ENCODE measurements at places on chromosomes 16 and 17. TPM values are rescaled to one million over a fixed set of nuclear protein-coding genes. Genes with fewer than 3 reads are reported as not detected.

GRCh38 chr17:61390479-61390791, 9.2 kb upstream of the TBX2 start:
- no peak for DNase-seq

GRCh38 chr16:52618753-52619497, 72.0 kb upstream of the TOX3 start:
- no peak for DNase-seq

DNA sequence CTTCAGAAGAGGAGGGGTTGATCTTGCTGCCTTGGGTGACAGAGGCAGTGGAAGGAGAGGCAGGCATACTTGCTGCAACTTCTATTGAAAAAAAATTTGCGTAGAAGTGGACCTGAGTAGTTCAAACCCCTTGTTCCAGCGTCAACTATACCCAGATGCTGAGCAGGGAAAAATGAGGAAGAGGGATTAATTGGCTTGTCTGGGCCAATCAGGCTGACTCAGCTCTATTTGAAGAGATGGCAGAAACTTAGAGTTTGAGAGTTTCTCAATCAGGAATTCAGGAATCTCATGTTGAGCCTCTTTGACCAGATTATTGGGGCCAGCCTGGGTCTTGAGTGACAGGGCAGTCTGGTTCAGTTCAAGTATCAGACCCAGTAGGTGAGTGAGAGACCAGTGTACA, 17.6 kb downstream of the CASC3 start:
- no peak for DNase-seq

Gene MT1H
- total RNA-seq: not detected

DNA sequence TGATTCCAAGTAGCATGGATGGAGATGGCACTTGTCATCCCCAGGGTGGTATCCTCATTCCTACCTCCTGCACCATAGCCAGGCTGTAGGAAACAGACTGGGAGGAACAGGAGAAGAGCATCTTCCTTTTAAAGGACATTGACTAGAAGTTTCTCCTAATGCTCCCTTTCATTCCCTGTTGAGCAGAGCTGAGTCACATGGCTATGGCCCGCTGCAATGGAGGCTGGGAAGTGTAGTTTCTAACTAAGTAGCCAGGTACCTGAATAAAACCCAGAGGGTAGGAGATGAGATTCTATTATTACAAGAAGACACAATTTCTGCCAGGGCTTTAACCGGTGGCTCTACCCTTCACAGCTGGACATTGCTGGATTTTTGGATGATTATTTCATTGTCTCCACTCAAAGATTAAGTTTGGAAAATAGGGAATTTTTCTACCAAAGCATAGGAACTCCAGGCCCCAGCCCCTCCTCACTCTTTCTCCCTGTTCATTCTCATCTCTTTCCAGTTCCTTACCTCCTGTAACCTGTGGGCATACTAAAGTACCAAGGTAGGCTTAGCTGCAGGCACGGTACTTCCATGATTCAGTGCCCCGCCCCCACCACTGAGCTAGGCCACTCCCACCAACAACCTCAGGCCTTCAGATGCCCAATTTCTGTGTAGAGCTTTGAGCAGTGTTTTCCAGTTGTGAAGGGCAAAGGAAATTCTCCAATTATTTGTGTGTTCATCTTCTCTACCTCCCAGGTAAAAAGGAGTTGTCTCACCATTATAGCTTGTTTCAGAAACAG, 378.3 kb downstream of the CDH13 start:
- DNase-seq: no peak

DNA sequence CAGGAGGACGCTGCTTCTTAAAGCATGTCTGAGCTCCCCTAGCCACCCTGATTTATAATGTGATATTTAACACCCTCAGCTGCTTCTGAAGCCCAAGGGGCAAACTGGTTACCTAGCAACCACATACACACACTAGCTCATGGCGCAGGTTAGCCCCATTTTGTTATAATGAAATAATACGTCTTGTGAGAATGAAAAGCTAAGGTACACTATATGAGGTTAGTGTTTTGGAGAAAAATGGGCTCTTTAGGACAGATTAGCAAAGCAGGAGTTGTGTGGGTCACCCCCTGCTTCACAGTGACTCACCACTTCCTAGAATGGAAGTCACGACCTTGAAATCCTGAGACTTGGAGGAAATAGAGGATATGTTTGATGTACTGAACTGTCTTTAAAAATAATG, 404.8 kb upstream of the HSBP1 start:
- peak; percentile 44 for DNase-seq

GRCh38 chr16:85250147-85250463, 137.8 kb upstream of the CIBAR2 start:
- DNase-seq: no peak

DNA sequence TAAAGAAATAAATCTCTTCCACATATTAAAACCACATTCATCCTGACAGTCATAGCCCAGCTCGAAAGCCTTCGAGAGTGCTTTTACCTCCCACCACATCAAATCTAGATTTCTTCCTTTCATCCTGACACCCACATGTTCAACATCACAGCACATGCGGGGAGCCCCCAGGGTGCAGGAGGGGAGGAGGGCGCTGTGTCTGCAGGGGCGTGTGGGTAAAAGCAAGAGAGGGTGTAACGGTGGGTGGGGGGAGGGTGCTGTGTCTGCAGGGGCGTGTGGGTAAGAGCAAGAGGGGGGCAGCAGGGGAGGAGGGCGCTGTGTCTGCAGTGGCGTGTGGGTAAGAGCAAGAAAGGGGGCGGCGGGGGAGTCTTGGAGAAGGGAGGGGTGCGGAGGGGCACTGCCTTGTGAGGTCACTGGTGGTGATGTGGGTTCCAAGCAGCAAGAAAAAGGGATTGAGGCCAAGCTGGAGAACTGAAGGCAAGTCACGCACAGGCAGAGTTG, 34.7 kb downstream of the ADCY9 start:
- no peak for DNase-seq

DNA sequence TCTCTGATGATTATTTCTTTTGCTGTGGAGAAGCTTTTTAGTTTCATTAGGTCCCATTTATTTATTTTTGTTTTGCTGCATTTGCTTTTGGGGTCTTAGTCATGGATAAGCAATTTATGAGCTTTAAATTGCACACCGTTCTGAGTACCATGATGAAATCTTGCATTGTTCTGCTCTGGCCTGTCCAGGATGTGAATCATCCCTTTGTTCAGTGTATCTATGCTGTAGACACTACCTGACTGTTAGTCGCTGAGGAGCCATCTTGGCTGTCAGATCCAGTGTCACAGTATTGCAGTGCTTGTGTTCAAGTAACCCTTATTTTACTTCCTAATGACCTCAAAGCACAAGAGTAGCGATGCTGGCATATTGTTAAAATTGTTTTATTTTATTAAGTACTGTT, 218.0 kb upstream of the CNTNAP4 start:
- peak; percentile 45 for DNase-seq

Gene MT1F
- not detected for total RNA-seq

DNA sequence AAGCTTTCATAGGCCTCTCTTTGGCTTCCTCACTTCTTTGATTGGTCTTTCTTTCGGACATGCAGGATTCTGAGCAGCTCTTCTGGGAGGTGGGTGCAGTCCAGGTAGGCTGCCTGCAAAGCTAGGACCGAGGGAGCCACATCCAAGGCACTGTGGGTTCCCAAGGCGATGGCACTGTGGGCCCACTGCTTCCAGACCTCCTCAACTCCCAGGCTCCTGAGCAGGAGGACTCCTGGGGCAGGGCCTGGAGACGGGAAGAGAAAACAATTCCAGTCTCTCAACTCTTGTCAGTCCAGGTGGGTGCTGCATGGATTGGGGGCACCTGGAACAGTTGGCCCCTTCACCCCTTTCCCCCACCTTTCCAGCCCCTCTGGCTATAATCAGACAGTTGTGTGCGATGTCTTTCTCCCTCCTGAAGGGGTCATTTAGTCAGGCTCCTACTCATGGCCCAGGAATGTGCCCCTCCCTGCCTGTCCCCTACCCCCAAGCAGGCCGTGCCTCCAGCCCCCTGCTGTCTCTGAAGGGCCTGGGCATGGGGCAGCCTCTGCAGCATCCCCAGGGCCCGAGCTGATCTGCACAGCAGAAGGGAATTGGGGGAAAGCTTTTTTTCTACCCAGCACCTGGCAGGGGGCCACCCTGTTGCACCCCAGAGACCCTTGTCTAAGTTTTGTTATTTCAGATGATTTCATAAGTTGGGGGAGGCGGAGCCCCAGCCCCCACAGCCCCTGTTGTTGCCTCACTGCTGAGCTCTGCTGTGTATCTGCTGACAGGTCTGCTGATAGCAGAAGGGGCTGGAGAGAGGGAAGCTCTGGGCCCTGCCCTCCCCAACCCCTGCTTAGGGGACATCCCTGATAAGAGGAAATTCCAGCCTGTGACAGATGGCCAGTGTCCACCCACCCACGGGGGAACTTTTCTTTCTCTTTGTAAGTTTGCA, 330.3 kb downstream of the SEC14L1 start:
- DNase-seq: peak; percentile 91

- DNase-seq: no peak
Observed at GRCh38 chr17:37546302-37546701, 56.6 kb downstream of the DUSP14 start.

DNA sequence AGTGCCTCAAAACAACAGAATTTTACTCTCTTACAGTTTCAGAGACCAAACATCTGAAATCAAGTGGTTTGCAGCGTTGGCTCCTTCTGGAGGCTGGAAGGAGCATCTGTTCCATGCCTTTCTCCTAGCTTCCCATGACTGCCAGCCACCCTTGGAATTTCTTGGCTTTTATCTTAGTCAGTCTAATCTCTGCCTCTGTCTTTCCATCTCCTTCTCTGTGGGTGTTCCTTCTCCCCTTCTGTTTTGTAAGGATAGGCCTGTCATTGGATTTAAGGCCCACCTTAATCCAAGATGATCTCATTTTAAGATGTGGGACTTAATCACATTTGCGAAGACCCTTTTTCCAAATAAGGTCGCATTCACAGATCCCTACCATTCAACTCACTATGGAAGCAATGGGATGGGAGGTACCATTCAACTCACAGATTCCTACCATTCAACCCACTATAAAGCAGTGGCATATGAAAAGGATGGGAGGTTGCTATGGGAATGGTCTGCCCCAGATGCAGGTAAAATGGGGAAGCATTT, 321.8 kb downstream of the WWOX start:
- no peak for DNase-seq

DNA sequence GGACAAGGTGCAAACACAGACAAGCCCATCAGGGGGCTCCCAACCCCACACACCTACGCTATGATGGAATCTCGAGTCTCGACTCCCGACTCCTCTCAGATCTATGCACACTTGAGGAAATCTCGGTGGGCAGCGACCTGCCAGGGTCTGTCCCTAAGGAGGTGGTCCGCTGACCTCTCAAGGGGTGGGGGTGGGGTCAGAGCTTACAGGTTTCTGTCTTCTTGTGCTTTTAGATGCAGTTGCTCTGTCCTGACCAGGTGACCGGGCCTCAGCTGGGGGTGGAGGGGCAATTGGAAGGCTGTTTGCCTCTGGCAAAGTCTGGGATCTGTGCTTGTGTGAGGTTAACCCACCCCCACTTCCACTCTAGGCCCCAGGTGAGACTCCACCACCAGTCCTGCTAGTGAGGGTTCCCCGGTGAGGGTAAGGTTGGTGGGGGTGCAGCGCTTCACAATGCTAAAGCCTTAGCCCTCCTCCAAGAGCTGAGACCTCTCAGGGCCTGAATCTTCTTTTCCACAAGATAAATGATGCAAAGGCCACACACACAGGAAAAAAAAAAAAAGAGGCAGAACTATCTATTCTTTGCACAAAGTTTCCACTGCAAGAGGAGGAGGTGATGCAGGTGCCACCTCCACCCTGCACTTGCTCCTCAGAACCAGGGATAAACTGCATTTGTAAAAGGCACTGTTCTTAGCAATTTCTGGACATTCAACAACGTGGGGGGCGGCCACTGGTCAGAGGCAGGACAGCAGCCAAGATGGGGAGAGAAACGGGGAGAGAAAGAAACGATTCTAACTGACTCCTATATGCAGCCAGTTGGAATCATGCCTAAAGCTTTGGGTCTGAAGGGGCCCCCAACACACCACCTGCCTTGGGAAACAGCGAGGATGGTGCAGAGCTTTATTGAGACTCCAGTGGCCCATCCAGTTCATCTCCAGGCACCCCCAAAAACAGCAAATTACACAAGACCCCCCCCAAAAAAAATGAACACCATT, 4.1 kb downstream of the CISD3 start:
- no peak for DNase-seq

- DNase-seq: peak; percentile 75
Observed at GRCh38 chr16:70703041-70703834, 17.4 kb upstream of the MTSS2 start.

Gene JPH3
- 7.4 TPM for total RNA-seq

- no peak for DNase-seq
Observed at GRCh38 chr16:66508914-66509496, 40.9 kb downstream of the TK2 start.

GRCh38 chr16:8908810-8909468, 26.8 kb downstream of the LITAFD start:
- no peak for DNase-seq

- DNase-seq: peak; percentile 19
Observed at GRCh38 chr17:37147301-37147812, 198.6 kb downstream of the AATF start.

DNA sequence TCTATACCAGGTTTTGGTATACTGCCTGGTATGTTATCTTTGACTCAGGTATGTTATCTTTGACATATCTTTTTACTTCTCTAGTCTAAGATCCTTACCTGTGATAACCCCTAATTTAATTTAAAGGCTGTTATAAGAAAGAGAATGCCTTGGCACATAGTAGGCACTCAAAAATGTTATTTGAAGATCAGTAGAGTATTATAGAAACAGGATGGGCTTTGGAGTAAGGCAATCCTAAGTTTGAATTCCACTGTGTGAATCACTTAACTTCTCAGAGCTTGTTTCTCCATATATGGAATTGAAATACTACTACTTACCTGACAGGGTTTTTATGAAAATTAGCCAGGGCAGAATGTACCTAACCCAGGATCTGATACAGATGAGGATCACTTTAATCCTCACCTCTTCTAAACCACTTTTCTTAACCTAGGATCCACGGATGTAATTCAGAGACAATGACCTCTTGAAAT, 1.2 kb downstream of the BRIP1 start:
- DNase-seq: peak; percentile 9

Gene KRTAP9-9
- not detected for total RNA-seq

Gene KRT39
- total RNA-seq: not detected

GRCh38 chr16:1543085-1543896, 9.8 kb downstream of the TMEM204 start:
- peak; percentile 77 for DNase-seq

Gene TBC1D3H
- not detected for total RNA-seq

Gene TBC1D3B
- total RNA-seq: not detected

Gene SCGB1C2
- not detected for total RNA-seq

DNA sequence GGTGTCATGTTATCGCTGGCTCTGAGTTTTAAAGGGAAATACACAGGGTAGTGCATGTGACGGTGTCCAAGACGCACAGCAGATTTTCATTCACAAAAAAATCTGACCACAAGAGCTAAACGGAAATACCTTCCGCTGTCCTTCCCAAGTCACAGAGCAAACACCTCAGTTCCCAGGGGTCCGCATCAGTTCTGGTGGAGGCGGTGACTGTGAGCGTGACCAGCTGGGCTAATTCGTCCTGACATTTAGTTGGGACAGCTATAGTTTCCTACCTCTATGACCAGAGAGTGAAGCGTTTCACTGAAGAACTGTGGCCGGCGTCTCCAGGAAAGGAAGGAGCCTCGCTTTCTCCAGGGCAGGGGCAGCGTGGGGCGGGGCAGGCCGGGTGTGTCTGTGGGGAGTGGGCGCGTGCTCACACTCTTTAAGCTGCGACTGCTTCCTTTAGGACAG, 10.5 kb upstream of the FASN start:
- no peak for DNase-seq

GRCh38 chr16:46920402-46921068, 36.4 kb downstream of the GPT2 start:
- no peak for DNase-seq

GRCh38 chr16:84071121-84071520, 28.5 kb upstream of the SLC38A8 start:
- DNase-seq: no peak

Gene TBX2
- 1.4 TPM for total RNA-seq

- DNase-seq: no peak
Observed at GRCh38 chr17:35051183-35051578, 12.3 kb downstream of the RFFL start.

Gene SRL
- total RNA-seq: not detected
